ENCODE measurements at places on chromosomes 5 and 9. TPM values are rescaled to one million over a fixed set of nuclear protein-coding genes. Genes with fewer than 3 reads are reported as not detected.

- no peak for DNase-seq
Measured at GRCh38 chr5:133709209-133709725, 96.9 kb upstream of the FSTL4 start.

- DNase-seq, result no peak
Measured at GRCh38 chr5:59891962-59892643, 1.4 kb downstream of the PDE4D start.

GRCh38 chr5:180046656-180047055 lies 24.9 kb downstream of the RNF130 start:
- DNase-seq, result no peak

CSF1R gene
- 24.5 TPM for total RNA-seq

- DNase-seq, result no peak
Measured at GRCh38 chr5:102651466-102651865, 103.6 kb upstream of the PAM start.

PFN3 gene
- total RNA-seq, result not detected

Measured in urinary bladder (tissue), 4 donors.